ENCODE measurements at places on chromosomes 13 and 19.

- DNase-seq, result peak; percentile 70
Observed at GRCh38 chr13:74966814-74967424, 515.0 kb downstream of the TBC1D4 start.

DNA sequence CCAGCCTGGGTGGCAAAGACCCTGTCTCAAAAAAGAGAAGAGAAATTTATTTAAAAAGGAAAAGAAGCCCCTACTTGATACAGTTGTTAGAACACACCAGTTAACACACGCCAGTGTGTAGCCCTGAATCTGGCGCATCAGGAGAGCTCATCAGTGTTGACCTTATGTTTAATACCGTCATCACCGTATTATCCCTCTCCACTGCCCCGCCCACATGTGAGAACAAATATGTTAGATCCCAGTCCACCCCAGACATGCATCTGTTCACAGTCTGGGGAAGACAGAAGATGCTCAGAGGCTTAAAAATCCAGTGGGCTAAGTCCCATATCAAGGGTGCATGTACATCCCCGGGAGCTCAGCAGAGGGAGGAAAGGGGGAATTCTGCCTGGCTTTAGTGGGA lies 155.2 kb downstream of the DPF1 start:
- DNase-seq, result peak; percentile 68

- no peak for DNase-seq
Observed at GRCh38 chr13:24288870-24289269, 20.5 kb upstream of the C1QTNF9 start.

- peak; percentile 46 for DNase-seq
Observed at GRCh38 chr13:21735701-21736401, 65.0 kb downstream of the FGF9 start.

All from NCI-H1417 (cell line).